ENCODE measurements at places on chromosomes 2 and 18.

DNA sequence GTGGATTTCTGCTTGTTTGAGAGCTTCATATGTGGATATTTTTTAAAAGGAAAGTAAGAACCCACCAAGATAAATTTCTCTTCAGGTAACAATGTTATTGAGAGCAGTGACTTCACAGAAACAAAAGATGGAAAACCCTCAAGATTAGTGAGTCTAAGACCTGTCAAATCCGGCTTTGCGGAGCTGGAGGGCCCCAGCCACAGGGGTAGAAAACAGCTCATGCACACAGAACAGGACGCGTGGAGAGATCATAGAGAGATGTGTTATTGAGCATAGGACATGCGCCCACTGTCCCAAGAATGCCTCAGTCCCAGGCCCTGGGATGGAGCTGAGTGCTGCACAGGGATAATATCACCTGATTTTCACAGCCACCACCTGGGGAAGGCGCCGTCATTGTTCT is 21.3 kb downstream of the EDAR start:
- H3K4me3 ChIP-seq, result no peak overlapping the region
- peaks cover 2% of the 10 kb centered on the region for H3K4me1 ChIP-seq
- no peak for DNase-seq

DNA sequence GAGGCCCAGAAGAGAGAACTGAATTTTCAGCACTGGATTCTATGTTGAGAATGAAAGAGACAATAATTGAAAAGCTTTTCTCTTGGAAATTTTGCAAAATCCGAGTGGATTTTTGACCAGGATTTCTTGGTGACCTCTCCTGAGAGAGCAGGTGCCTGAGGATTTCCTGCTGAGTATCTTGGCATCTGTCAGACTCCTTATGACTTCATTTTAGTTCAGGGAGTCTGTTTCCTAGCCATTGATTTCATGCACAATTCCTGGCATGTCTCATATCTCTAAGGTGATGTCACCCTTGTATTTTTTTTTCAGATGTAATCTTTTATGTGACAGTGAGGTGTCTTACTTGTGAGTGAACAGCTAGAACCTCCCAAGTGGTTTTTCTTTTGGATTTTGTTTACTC is 195.9 kb downstream of the NEDD4L start:
- H3K27ac ChIP-seq, result no peak overlapping the region
- no peak for DNase-seq
- H3K4me1 ChIP-seq, result no peaks in the 10 kb centered on the region
- H3K4me3 ChIP-seq, result no peak overlapping the region
- H3K36me3 ChIP-seq, result no peaks in the 10 kb centered on the region
- no peaks in the 10 kb centered on the region for H3K27me3 ChIP-seq

DNA sequence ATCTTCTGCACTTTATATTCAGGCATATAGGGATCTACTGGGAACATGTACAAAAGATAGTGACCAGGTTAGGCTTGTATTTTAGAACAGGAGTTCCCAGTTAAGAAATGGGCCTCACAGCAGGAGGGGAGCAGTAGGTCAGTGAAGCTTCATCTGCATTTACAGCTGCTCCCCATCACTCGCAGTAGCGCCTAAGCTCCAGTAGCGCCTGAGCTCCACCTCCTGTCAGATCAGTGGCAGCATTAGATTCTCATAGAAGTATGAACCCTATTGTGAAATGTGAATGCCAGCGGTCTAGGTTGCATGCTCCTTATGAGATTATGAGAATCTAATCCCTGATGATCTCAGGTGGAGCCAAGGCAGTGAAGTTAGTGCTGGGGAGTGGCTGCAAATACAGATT is 224.4 kb upstream of the CYRIA start:
- no peak overlapping the region for H3K4me3 ChIP-seq
- H3K4me1 ChIP-seq, result no peaks in the 10 kb centered on the region
- H3K36me3 ChIP-seq, result no peaks in the 10 kb centered on the region
- no peak overlapping the region for H3K27ac ChIP-seq

DNA sequence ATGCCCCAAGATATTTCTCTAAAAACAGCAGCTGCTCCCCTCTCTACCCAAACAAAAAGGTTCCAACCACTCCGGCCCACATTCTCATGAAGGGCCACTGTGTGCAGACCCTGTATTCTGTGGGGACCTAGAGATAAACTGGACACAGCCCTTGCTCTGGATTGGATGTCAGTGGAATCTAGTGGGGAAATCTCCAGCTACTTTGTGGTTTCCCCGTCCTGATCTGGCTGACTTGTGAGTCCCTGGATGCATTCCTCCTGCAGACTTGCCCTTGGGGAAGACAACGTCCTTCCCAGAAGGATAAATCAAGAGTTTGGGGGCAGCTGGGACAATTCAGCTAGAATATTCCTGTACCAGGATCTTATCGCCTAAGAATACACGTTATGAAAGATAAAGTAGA is 151.1 kb downstream of the FSHR start:
- no peaks in the 10 kb centered on the region for H3K36me3 ChIP-seq
- H3K27ac ChIP-seq, result no peak overlapping the region
- no peak overlapping the region for H3K4me3 ChIP-seq
- H3K4me1 ChIP-seq, result no peaks in the 10 kb centered on the region
- no peaks in the 10 kb centered on the region for H3K27me3 ChIP-seq

DNA sequence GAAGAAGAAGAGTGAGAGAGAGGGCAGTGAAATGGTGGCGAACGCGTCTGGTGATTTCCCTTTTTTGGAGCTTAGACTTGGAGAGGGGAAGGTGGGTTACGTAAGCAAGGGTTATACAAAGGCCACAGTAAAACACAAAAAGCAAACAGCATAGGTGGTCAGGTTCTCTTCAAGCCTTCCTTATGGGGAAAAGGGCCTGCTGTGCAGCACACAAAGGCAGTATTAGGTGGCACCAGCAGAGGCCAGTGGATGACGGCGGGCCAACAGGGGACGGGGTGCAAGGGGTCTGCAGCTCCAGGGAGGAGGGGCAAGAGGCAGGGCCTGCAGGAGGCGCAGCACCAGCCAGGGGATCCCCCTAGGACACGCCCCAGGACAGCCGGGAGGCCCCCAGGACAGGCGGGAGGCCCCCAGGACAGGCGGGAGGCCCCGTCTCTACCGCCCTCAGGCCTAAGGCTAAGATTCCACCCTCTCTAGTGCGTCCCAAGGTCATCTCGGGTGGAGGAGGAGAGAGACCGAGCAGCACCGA is 32.6 kb upstream of the NPC1 start:
- no peak for DNase-seq
- H3K27ac ChIP-seq, result no peak overlapping the region
- H3K27me3 ChIP-seq, result peaks cover 50% of the 10 kb centered on the region
- no peak overlapping the region for H3K4me3 ChIP-seq
- no peaks in the 10 kb centered on the region for H3K36me3 ChIP-seq
